ENCODE measurements at places on chromosomes 5 and 9.

DNA sequence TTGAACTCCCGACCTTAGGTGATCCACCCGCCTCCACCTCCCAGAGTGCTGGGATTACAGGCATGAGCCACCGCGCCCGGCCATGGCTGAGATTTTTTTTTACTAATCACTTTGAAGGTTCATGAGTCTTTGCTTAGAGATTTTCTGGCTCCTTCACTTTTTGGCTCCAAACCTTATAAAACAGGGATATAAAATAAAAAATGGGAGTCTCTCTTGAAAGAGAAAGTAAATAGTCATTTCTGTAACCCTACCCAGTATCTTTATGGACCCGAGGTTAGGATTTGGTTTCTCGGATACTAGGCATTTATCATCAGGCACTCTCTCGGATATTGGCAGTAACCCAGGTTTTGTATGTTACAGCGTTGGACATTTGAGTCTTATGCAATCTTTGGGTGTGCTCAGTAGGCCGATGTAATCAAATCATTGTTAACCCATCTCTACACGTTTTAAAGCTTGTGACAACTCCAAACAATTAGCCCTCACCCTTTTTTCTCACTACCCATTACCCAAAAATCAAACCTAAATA is 25.3 kb downstream of the STXBP1 start:
- DNase-seq, result no peak

DNA sequence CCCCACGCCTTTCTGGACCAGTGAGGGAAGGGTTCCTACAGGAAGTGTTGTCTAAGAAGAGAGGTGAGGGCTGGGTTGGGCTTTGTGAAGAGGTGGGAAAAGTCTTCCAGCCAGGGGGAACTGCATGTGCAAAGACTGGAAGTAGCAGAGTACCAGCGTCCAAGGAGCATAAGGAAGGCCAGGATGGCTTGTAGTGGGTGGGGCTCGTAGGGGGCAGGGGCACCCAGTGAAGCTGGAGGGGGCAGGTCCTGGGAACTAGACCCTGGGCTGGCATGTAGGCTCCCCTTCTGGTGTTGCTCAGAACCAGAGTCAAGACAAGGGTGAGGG is 20.4 kb downstream of the PRRX2 start:
- no peak for DNase-seq

- no peak for DNase-seq
Observed at GRCh38 chr9:130782886-130783530, 52.0 kb upstream of the ABL1 start.

DNA sequence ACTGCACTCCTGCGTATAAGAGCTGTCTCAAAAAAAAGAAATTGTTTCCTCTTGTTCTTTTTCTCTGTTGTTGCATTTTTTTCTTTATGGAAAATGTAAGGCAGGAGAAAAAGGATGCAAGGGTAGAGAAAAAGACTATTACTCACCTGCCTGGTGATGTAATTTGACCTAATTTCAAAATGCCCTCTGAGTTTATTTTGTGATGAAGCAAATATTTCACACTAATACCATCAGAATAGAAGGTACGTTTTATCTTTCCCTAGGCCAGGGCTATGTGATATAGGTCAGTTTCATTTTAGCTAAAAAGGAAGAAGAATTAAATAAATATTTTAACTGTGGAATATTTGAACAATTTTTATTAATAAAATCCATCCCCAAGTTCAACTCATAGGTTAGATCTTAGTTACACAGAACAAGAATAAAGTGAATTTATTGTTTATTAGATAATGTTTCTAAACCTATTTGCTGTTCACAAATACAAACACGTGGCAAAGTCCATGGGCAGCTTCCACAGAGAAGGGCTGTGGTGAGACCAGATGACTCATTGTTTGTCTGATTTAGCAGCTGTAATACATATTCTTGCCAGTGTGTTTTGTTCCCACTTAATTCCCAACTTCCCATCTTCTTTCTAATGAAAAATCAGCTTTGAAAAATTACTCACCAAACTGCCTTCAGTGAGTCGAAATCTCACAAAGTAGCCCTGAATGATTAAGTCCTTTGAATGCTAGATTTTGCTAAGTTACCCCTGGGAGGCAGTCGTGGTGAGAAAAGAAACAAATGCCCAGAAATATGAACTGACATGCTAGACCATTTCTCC is 52.8 kb upstream of the CCDC112 start:
- DNase-seq, result no peak

GRCh38 chr5:181200816-181201215 is 4.2 kb downstream of the TRIM7 start:
- no peak for DNase-seq

- no peak for DNase-seq
Observed at GRCh38 chr9:128428644-128429512, 8.2 kb downstream of the CERCAM start.

DNA sequence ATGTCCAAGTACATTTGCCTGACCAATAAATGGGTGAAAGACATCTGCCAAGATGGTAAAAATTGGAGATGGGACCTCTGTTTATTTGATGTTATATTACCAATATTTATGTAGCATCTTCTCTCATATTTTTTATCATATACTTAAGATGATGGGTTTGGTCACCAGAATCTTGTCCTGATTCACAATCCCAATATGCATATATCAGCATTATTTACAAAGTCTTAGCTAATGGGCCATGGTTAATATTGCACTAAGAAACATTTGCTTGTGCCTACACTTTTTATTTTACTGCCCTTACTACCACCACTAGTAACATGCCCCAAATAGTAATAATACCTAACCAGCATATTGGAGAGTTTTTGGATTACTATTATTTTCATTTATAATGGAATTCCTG is 116.7 kb downstream of the CHSY3 start:
- DNase-seq, result no peak

DNA sequence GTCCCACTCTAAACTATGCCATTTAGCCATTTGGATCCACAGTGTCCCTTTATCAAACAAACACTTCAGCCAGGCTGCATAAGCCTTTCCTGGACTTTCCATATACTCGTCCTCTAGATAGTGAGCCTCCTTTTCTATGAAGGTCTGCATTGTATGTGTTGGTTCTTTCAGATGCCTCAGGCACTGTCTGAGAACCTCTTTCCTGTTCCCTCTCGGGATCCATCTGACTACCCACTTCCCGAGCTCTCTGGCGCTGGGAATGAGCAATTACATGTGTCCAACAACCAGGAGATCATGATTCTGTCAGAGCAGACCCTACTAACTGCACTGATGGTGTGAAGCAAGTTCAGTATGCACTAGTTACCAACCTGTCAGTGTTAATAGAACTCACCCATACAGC is 14.2 kb downstream of the SMC2 start:
- DNase-seq, result no peak

GRCh38 chr5:2841208-2841607 is 89.7 kb upstream of the IRX2 start:
- no peak for DNase-seq

- no peak for DNase-seq
Observed at GRCh38 chr5:107365320-107366109, 305.2 kb downstream of the EFNA5 start.

DNA sequence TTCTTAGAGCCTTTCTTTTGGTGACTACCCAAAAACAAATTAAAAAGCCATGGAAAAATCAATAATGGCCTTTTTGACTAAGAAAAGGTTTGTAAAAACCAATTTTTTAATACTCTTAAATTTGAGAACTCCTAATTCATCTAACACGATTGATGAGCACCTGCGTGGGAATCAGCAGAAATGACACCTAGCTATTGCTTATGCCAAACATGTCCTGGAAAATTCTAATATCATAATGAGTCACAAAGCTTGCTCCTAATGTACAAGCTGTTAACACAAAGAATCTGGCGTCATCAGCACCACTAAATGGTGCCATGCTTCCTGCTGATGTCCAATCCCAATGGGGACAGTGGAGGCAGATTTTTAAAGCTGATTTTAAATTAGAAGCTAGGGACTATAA is 146.2 kb upstream of the LRRTM2 start:
- no peak for DNase-seq

GRCh38 chr5:53350368-53350767 is 130.1 kb upstream of the FST start:
- DNase-seq, result no peak

- DNase-seq, result no peak
Observed at GRCh38 chr5:150211156-150212030, 21.5 kb downstream of the SLC6A7 start.

GRCh38 chr5:177435847-177436536 is 9.5 kb downstream of the GRK6 start:
- DNase-seq, result no peak

DNA sequence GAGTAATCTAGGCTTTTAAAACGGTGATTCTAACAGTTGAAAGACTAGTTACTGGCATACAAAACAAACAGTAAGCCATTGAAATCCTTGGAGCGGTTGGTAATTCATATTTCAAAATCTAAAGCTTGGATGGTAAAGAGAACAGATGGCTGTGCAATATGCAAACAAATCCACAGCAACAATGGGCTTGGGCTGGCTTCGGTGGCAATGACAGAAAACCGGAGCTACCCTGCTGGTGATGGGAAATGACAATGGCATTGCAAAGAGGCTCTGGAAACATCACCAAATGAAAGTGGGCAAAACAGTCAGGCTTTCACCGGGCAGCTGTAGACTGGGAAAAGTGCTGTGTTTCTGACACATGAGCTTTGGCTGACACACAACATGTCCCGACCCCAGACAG is 42.2 kb downstream of the MED27 start:
- DNase-seq, result no peak

DNA sequence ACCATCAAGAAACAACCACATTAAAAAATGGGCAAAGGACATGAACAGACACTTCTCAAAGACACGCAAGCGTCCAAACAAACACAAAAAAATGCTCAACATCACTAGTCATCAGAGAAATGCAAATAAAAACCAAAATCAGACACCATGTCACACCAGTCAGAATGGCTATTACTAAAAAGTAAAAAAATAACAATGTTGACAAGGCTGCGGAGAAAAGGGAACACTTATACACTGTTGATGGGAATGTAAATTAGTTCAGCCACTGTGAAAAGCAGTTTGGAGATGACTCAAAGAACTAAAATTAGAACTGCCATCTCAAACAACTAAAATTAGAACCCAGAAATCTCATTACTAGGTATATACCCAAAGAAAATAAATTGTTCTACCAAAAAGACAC is 80.4 kb downstream of the CAAP1 start:
- DNase-seq, result no peak

GRCh38 chr5:93741136-93741811 is at the start of gene POU5F2:
TSS of gene POU5F2 (minus strand) at chr5:93741600. CDS start at chr5:93741563, 37 bp downstream.
- no peak for DNase-seq

DNA sequence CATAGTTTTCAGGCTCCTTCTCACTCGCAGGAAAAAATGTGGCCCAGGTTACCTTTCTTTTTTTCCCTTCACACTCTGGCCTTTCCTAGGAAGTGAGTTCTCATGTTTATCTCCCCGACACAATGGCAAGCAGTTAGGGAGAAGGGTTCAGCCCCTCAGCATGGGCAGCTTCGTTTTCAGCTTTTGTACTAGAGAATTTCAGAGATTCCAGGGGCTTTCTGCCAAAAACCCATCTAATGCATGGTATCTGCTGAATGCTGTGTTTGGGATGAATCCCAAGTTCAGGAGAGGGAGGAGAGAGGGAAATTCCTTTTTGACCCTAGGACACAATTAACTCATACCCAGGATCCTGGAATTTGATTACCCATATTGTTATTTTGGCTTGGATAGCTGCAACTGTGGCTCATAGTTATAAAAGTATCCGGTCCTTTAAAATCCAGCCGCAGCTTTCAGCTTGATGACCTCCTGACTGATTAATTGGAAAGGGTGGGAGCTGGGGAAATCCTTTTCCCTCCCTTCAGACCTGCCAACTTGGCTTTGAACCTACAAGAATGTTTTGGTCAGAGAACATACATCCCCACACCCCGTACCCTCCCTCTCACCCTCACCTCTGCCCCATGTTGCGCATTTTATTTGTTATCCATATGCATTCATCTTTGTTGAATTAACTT is 78.4 kb downstream of the TMEM252 start:
- no peak for DNase-seq

GRCh38 chr5:124697501-124697900 is 48.9 kb downstream of the ZNF608 start:
- no peak for DNase-seq

- DNase-seq, result peak; percentile 2
Observed at GRCh38 chr5:58886315-58887207, 303.7 kb downstream of the RAB3C start.

GRCh38 chr5:59756373-59757035 is 137.0 kb downstream of the PDE4D start:
- no peak for DNase-seq

GRCh38 chr9:70415041-70415440 is 584 bp upstream of the KLF9 start:
- no peak for DNase-seq

GRCh38 chr9:128114326-128115186 is 13.0 kb downstream of the PTGES2 start:
- no peak for DNase-seq

DNA sequence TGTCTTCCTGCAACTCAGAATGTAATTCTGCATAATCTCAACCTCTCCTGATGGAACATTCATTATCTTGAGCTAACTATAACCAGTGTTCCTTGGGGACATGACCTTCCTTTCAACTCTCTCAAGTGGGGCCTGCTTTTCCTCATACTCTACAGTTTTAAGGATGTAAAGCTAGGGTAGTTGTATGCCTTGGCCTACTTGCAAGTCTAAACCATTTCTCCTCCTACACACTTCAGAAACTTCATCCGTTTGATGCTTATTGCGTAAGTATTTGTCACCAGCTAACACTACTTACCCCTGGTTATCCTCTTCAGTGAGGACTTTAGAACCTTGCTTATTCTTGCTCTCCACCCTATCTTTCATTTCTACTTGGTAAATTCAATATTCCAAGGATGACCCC is 548.9 kb downstream of the HINT1 start:
- no peak for DNase-seq

GRCh38 chr5:155167736-155168135 is 154.2 kb downstream of the KIF4B start:
- DNase-seq, result no peak

DNA sequence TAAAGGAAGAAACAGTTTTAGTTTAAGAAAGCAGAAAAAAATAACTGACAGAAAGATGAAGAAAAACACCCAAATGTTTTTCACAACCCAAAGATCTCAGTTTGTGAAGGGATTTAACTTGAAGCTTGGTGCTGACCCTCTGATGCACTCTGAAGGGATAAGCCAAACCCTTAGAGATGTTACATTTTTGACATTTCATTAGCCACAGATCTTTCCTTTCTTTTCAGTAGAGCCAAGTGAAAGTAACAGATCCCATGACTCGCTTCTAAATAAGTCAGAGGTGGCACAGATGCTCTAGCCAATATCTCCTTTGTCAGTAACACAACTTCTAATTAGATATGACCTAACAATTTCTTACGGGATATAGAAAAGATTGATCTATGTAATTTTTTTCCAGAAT is 394.5 kb upstream of the EDIL3 start:
- no peak for DNase-seq

DNA sequence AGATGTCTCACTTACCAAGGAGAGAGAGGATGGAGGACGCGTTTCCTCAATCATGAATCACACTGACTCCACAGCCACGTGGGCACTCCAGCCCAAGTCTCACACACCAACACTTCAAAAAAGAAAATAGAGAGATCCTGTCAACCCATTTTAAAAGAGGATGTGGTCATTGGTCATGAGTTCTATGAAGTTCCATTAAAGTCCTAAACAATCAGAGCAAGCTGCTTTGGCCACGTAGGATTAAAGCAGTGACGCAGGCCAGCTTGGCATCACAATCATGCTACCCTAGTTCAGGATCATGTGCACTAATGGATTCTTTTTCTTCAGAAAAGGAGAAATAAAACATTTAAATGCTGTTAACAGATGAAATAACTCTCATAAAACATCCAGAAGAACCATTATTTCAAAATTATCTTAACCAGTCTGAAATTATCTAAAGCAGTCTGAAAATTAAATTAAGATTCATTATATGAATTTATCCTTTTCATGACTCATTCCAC is 108.1 kb downstream of the SEMA5A start:
- DNase-seq, result no peak

- DNase-seq, result no peak
Observed at GRCh38 chr5:61350535-61350934, 18.5 kb downstream of the ZSWIM6 start.
